Vein endothelial cell (primary cell): ENCODE measurements at places on chromosomes 1 and 21. TPM values are rescaled to one million over a fixed set of nuclear protein-coding genes. Genes with fewer than 3 reads are reported as not detected.

ST6GALNAC5 gene
- total RNA-seq: 0.98 TPM in 1 of 2 replicates, not detected in the other

ZP4 gene
- total RNA-seq: not detected in 2 replicates

CA6 gene
- total RNA-seq: not detected in 2 replicates

ANGPTL1 gene
- under 0.01 TPM in 2 replicates for total RNA-seq
